Mucosa of descending colon (tissue), 3 donors: ENCODE measurements at places on chromosomes 5 and 9. TPM values are rescaled to one million over a fixed set of nuclear protein-coding genes. Genes with fewer than 3 reads are reported as not detected.
A peak's percentile ranks its signal among the peaks of the same experiment; 100 is the strongest.

The IL7R gene
- total RNA-seq = 6.6 TPM

DNA sequence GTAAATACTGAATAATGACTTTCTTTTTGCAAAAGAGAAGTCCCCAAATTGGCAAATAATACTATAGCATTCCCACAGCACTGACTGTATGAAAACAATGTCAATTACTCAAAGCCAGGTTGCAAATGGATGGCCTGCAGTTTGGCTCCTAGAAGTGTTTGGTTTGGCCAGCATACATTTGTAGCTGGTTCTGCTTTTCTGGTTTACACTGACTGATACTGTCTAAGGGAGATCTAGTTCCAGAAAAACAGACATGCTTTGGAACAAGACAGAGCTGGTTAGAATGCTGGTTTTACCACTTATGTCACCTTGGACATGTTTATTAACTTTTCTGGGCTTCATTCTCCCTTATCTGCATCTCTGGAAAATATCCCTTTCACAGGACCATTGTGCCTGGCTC lies 81.5 kb upstream of the TRPM3 start:
- no peak for DNase-seq

The NR2F1 gene
- total RNA-seq = 2.3 TPM

DNA sequence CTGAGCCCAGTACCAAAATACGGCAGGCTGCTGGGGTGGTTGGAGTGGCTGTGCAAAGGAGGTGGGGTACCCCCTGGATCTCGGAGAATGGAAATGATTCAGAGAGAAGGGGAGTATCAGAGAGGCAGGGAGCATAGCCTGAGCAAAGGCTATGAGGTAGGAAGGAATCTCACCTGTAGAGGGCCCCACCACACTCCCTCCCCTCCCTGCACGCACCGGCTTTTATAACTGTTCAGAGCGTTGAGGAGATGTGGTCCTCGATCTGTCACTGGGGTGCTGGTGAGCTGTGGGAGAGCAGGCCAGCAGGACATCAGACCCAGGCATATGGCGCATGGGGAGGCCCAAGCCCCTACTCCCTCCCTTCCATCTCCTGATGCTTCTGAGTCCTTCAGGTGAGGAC lies 13.2 kb downstream of the PHF19 start:
- no peak for DNase-seq

- DNase-seq = no peak
These were observed 58.7 kb downstream of the ERGIC1 start for GRCh38 chr5:172892713-172893112.

DNA sequence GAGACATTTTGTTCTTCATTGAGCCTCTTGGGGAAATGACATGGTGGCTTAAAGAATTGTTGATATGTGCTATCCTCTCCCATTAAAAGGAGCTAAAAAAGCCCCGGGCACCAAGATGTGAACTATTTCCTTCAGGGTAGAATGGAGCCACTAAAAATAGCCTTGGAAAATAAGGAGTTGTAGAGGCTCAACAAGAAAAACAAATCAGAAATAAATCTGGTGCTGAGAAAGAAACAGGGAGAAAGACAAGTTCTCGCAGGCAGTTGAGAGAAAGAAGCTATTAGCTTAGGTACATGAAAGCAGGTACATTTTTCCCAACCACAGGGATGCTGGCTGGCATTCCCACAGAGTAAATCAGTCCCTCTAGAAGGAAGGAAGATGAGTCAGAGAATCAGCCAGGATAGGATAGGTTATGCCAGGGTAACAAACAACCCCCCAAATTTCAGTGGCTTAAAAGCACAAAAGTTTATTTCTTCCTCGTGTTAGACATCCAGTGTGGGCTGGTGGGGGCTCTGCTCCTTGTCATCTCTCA lies 134.6 kb upstream of the ADRA1B start:
- no peak for DNase-seq

- DNase-seq = no peak
These were observed 120.4 kb upstream of the CDH9 start for GRCh38 chr5:27158775-27159174.

GRCh38 chr5:111628901-111629300 lies 116.6 kb upstream of the STARD4 start:
- DNase-seq = no peak

GRCh38 chr5:43415935-43416802 lies 4.0 kb upstream of the CCL28 start:
- no peak for DNase-seq

- no peak for DNase-seq
These were observed 619.4 kb downstream of the SLCO4C1 start for GRCh38 chr5:101676646-101677045.

DNA sequence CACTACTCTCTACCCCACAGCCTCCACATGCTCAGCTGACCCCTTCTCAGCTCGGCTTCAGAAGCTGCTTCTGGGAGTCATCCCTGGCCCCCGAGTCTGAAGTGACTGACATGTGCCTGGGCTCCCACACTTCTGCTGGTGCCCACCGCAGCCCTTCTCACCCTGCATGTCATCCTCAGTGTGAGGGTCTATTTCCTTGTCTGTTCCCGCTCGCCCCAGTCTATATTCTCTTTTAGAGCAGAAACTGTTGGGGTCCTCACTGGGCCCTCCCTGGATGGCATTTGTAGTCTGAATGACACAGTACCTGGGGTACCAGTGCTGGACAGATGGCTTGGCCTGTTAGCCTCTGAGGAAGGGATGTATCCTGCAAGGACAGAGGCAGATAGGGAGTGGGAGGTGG lies 5.3 kb downstream of the ECSCR start:
- DNase-seq = no peak

GRCh38 chr5:147223948-147224791 lies 10.7 kb upstream of the STK32A start:
- no peak for DNase-seq

DNA sequence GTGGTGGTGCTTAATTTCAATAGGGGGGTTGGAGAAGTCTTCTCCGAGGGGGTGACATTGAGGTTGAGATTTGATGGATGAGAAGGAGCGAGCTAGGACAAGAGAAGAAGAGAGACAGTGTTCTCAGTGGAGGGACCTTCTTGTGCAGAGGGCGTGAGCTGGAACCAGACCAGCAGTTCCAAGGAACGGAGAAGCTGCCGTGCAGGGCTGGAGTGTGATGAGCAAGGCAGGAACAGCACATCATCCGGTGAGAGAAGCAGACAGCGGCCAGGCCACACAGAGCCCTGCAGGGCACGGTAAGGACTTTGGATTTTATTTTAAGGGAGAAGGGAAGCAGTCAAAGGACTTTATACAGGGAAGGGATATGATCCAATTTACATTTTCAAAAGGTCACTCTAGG lies 206.9 kb downstream of the MELK start:
- DNase-seq = no peak

DNA sequence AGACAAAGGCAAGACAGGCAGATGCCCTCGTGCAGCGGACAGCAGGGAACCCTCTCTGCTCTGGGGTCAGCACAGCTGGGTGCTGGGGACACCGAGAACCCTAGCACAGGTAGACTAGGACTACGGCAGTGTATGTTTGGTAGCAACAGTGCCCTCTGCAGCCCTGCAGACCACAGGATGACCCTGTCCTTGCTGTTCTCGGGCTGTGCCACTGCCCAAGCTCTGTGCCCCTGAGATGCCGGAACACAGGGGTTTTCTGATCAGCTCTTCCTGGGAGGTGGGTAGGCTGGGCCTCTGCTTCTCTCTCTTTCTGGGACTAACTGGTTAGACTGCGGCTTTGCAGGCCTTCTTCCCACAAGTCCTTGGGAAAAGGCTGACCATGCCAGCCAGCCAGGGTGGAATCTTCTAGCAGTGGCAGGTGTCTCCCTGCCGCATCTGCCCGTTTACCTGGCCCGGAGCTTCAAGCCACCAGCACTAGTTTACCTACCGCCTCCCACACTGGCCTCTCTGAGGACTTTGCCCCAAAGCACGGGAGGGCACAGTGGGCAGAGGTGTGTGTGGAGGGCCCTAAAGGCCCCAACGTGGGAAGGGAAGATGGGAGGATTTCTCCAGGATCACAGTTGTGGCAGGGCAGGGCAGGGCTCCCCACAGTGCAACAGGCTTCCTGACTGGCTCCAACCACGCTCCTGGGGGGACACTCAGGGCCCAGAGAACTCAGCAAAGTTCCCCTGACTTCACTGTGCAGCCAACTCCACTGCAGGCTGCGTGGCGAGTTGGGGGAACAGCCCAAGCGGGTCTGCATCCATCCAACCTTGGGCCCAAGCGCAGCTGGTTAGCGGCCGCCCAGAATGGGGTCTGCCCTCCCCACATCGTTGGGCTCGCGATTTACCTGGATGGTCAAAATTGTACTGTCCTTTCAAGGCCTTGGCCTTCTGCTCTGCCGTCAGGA lies 1.2 kb downstream of the UCK1 start:
- DNase-seq = no peak

The IL17B gene
- not detected for total RNA-seq

- no peak for DNase-seq
These were observed 416 bp upstream of the PAIP2 start for GRCh38 chr5:139341187-139341688.

- DNase-seq = no peak
These were observed 68.6 kb upstream of the ADAMTS2 start for GRCh38 chr5:179413711-179414458.

- peak; percentile 93 for DNase-seq
These were observed 29.5 kb downstream of the TNIP1 start for GRCh38 chr5:151051066-151051930.

DNA sequence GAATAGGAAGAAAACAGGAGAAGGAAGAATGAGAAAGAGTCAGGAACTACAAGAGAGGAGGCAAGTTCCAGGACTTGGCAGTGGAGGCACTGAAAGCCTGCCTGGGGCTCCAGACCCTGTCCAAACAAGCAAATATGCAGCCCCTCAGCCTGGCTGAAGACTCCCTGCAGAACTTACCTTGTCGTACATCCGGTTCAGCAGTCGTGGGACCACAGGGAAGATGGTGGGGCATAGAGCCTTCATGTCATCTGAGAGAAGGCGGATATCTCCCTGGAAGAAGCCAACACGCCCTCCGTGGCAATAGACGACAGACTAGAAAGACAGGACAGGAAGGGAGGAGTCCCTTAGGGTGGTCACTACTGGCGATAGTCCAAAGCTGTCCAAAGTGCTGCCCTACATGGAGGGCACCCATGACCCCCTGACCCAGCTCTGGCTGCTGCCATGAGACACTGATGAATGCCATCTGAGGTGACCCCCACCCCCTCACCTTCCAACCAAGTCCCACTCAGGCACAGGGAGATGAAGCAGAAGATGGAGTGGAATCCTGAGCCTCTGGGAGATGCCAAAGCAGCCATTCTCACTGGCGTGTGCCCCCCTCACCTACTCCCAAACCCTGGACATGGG lies 27.7 kb upstream of the MEIKIN start:
- no peak for DNase-seq

- no peak for DNase-seq
These were observed 146.0 kb upstream of the FBXL7 start for GRCh38 chr5:15354021-15354420.

The PCDHA7 gene
- total RNA-seq = 0.41 TPM

DNA sequence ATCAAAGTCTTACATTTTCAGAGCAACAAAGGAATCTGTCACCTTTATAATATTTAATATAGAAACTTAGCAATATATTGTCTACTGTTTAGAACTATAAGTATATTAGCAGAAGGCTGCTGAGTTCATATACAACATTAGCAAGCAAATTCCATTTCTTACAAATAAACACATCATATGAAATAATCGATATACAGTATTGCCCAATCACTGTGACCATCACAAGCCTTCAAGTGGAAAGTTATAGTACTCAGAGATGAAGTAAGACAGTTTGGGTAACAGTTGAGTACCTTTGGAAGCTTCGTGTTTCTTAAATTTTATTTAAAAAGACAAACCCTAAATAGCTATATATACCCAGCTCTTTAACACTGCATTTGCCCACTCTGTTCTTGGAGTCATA lies 135.2 kb upstream of the IRX1 start:
- DNase-seq = no peak

GRCh38 chr9:114250235-114250568 lies 72.7 kb upstream of the ORM1 start:
- DNase-seq = peak; percentile 21
